ENCODE measurements at places on chromosomes 11 and 22. TPM values are rescaled to one million over a fixed set of nuclear protein-coding genes. Genes with fewer than 3 reads are reported as not detected.

DNA sequence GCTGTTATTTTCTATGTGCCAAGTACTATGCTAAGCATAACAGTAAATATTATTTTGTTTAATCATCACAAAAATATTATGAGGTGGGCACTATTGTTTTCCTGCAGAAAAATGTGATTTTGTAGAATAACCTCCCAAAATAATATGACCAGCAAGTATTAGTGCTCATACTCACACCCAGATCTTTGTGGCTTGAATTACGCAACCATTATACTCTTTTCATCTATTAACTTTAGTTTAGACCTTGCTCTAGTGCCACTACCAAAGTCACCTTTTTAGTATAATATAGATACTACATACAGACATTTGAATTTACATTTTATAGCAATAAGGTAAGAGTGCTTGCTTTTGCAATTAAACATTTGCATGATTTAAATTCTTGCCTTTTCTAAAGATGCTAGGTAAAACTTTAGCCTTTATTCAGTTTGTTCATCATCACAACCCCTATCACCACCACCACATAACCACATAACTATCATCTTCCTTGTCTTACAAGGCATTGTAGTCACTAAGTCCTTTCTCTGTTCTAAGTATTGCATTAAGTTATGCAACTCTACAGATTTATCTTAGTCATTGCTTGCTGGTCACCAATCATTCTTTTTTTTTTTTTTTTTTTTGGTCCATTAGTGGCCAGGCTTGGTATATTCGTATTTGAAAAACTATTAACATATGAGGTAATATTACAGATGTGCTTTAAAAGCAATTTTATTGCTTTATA, 68.4 kb downstream of the GAS2 start:
- H3K36me3 ChIP-seq: no peaks in the 10 kb centered on the region
- H3K4me3 ChIP-seq: no peak overlapping the region
- no peaks in the 10 kb centered on the region for H3K4me1 ChIP-seq
- no peak for DNase-seq

The NXPE2 gene
- not detected for total RNA-seq

The YAP1 gene
- 0.25 TPM for total RNA-seq

GRCh38 chr11:9604134-9604533, 30.7 kb downstream of the WEE1 start:
- no peaks in the 10 kb centered on the region for H3K36me3 ChIP-seq
- no peak overlapping the region for H3K27ac ChIP-seq
- peaks cover 2% of the 10 kb centered on the region for H3K27me3 ChIP-seq
- DNase-seq: no peak
- no peak overlapping the region for H3K4me3 ChIP-seq

The PRG3 gene
- total RNA-seq: not detected

The MPZL2 gene
- total RNA-seq: 30.1 TPM

The SCUBE1 gene
- total RNA-seq: not detected

The OR8D4 gene
- not detected for total RNA-seq

DNA sequence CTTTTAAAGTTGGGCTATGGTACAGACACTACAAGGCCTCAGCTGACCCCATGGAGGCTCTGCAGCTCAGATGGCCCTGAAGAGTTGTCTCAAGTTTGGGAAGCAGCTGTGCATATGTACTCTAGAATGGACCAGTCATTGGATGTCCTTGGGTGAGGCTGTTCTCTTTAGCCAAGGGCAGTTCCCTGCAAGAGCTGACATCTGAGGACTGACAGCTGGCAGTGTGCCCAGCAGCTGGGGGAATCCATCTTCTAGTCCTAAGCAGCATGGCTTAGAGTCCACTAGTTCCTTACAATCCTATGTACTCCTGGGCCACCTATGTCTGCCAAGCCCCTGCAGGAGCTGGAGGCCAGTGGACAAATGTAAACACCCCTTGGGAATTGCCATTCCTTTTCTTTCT, 76.5 kb downstream of the C11orf91 start:
- peaks cover 3% of the 10 kb centered on the region for H3K27me3 ChIP-seq
- H3K4me3 ChIP-seq: no peak overlapping the region
- DNase-seq: no peak
- no peaks in the 10 kb centered on the region for H3K4me1 ChIP-seq

- no peak overlapping the region for H3K27ac ChIP-seq
- no peaks in the 10 kb centered on the region for H3K36me3 ChIP-seq
- DNase-seq: no peak
- peaks cover 5% of the 10 kb centered on the region for H3K27me3 ChIP-seq
- no peak overlapping the region for H3K4me3 ChIP-seq
Observed at GRCh38 chr11:8531982-8532381, 62.0 kb downstream of the STK33 start.

- H3K4me1 ChIP-seq: peaks cover 6% of the 10 kb centered on the region
- H3K4me3 ChIP-seq: no peak overlapping the region
- peaks cover 46% of the 10 kb centered on the region for H3K36me3 ChIP-seq
- no peak for DNase-seq
Observed at GRCh38 chr22:42586381-42586780, 28.3 kb downstream of the POLDIP3 start.

DNA sequence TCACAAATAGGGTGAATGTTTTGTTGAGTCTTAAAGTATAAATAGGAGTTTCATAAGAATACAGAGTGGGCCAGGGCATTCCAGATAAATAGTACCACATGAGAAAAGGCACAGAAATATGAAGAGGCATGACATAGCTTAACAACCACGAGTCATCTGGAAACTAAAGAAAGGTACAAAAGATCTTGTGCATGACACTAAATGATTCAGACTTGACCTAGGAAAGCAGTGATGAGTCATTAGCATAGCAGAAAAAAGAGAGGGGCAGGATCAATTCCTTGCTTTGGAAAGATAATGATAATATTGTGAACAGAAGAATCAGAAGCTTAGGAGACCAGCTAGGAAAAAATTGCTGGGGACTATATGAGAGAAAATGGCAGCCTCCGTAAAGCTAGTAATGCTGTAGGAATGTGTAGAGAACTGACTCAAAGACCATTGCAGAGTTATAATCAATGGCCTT, 47.6 kb upstream of the FIBIN start:
- no peaks in the 10 kb centered on the region for H3K36me3 ChIP-seq
- H3K4me1 ChIP-seq: no peaks in the 10 kb centered on the region

The STK33 gene
- total RNA-seq: 1.4 TPM

The OR4D5 gene
- not detected for total RNA-seq

The SCGB1C1 gene
- not detected for total RNA-seq

Measured in activated CD4-positive, alpha-beta T cell treated with anti-CD3 and anti-CD28 coated beads for 36 hours (primary cell).